HuH-7 (cell line): ENCODE measurements at places on chromosomes 12 and 14.

GRCh38 chr14:36944307-36945010, 227.9 kb downstream of the SLC25A21 start:
- no peak for DNase-seq

DNA sequence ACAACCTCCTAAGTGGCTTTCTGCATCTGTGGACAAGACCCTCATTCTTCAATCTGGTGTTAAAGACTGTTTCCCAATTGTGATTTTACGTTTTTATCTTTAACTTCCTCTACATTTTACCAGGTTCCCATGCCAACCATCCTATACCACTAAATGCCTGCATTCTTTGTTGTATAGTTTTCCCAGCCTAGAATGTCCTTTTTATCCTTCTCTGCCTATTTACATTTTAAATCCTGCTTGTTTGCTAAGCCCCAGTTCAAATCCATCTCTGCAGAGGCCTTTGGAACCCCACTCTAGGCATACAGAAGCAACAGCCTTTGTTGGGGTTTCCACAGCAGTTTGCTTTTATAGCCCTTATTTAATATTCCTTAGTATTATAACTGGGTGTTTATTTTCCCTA, 325.1 kb upstream of the DDHD1 start:
- DNase-seq = no peak

GRCh38 chr12:1277905-1278304, 286.9 kb downstream of the ERC1 start:
- DNase-seq = no peak

GRCh38 chr14:101109981-101110728, 206.6 kb upstream of the RTL1 start:
- no peak for DNase-seq

- no peak for DNase-seq
Observed at GRCh38 chr12:93994721-93995120, 153.7 kb upstream of the PLXNC1 start.

DNA sequence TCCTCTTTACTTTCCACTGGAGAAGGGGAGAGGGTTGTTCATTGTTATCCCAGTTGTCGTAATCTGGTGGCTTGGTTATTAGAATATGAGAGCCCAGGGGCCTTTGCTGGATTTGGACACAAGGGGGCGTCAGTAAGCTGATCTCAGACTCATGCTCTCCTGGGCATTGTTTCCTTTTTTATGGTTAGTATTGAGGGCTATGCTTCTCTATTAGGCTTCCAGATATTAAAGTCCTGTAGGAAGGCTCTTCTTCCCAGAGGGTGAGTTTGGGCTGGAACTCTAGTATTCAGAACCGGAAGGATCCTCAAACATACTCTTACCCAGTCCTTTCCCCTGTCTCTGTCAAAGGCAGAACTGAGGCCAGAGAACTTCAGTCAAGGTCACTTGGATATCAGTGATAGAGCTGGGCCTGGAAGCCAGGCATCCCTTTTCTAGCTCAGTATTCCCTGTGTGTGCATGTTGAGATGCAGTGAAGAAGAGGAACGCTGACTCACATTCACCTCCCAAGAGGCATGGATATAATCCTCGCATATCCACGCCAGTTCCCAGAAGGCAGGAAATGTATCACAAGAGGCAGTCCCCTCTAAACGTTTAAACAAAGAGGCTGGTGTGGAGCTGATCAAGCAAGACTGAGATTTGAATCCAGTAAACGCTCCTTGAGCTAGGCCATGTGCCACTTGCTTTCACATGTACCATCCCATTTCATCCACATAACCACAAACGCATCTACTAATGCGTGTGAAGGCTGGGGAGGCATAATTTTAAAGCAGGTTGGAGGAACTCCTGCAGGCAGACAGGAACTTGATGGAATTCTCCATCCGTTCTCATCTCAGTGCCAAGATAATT, 41.6 kb downstream of the UBE3B start:
- peak; percentile 81 for DNase-seq

GRCh38 chr12:92365333-92365732, 219.7 kb upstream of the BTG1 start:
- no peak for DNase-seq

DNA sequence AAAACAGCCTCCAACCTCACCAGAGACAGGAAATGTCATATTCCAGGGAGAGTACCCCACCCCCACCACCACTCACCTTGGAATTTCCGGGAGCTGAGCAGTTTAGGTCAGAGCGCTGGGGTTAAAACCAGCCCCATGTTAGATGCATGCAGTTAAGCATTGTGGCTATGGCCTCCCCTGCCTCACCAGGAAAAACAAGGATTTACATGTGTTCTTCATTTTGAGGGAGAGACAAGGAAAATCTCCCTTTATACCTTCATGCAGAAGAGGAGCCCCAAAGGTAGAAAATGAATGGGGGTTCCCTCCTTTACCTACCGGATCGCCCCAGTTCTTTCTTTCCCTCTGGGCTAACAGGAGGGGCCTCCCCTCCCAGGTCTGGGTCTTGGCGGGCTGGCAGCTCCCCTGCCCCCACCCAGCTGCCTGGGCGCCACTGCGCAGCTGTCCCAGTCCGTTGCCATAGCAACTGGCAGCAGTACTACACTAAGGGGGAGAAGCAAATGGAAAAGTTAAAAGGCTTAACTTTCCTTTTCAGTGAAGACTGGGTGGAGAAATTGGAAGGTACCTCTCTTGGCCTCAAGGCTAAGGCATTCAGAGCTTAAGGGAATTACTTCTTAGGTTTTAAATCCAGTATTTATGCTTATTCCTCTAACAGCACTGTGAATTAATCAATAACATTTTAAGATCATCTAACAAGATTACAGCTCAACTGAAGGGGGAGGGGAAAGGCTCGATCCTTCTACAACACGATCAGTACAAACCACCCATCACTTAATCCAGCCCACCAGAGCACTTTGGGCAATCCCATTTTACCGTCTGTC, 20.5 kb downstream of the CBX5 start:
- DNase-seq = no peak

DNA sequence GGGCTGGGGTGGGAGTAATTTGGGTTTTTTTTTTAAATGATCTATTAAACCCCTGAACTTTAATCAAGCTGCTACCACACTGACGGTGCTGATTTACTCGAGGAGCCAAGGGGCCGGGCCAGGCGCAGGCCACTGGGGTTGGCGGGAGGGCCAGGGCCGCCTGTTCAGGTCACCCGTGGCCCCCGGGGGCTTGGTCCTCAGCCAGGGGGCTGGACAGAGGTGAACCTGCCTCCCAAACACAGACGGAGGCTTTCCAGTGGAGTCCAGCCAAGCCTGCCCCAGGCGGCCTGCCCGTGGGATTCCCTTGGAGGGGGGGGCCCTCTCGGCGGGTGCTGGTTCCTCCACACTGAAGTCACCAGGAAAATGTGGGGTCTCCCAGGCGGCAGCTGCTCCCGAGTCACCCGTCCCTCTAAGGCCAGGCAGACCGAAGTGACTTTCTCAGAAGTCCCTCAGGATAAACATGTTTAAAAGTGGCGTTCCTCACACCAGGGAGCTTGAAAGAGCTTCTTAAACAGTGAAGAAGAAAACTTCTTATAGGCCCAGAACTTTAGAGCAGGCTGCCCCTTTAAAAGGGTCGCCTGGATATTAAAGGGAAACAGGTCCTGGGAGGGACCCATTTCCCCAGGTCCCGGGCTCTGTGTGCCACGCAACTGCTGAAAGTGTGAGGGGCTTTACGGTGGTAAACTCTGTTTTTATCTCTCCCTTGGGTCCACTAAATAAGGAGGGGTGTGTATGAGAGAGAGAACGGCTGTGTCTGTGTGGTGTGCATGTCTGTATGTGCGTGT, 167.2 kb upstream of the GSC start:
- no peak for DNase-seq

DNA sequence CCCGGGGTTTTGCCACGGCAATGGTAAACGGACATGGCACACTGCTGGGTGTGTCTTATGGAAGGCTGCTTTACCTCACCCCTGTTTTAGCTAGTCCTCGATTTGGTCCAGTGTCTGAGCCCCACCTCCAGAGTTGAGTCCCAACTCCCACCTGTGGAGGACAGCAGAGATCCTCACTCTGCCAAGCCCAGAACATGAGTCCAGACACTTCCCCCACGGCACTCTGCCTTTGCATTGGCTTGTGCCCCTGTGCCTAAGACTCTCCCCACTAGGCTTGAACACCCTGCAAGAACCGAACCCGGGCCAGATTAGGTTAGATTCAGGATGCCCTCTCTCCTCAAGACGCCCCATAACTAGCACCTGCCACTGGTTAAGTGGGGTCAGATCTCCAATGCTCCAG, 59.8 kb upstream of the C14orf180 start:
- no peak for DNase-seq

GRCh38 chr12:112121780-112122565, 3.4 kb upstream of the TRAFD1 start:
- DNase-seq = no peak

- DNase-seq = peak; percentile 84
Observed at GRCh38 chr12:6465467-6466183, 4.9 kb downstream of the VAMP1 start.

- DNase-seq = peak; percentile 27
Observed at GRCh38 chr14:102668291-102668873, 75.9 kb downstream of the RCOR1 start.

DNA sequence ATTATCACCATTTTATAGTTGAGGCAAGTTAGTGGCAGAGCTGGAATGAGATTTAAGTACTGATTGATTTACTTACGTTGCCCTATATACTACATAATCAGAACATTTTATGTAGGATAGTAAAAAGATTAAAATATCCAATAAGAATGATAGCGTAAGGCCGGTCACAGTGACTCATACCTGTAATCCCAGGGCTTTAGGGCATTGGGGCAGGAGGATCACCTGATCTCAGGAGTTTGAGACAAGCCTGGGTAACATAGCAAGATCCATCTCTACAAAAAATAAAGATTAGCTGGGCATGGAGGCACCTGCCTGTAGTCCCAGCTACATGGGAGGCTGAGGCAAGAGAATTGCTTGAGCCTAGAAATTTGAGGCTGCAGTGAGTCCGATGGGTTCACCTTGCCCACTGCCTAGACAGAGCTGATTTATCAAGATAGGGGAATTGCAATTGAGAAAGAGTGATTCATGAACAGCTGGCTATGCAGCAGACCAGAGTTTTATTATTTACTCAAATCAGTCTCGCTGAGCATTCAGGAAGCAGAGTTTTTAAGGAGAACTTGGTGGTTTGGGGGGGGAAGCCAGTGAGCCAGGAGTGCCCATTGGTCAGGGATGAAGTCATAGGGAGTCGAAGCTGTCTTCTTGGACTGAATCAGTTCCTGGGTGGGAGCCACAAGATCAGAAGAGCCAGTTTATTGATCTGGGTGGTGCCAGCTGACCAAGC, 24.7 kb upstream of the SGPP1 start:
- DNase-seq = no peak

DNA sequence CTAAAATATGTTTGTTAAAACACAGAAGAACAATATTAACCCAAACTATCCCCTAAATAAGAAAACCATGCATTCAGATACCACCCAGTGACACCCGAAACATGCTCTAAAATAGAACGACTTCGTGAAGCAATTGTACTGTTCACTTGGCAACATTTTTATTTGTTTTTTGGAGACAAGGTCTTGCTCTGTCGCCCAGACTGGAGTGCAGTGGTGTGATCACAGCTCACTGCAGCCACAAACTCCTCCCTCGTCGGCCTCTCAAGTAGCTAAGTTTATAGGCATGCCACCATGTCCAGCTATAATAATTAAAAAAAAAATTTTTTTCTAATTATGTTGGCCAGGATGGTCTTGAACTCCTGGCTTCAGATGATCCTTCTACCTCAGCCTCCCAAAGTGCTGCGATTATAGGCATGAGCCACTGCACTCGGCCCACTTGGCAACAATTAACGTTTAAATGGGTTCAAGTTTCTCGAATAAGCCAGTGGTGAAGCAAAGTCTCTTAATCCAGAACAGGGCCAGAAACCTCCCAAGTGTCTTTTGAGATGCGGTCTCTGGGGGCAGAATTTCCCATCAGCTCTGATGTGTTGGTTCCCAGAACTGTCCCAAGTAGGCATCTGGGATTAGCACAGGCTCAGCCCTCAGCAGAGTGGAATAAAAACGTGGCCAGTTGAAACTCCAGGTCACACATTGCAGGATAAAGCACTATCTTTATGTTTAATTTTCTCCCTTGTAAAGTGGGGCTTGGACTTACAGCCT, 74.5 kb downstream of the TMCC3 start:
- DNase-seq = no peak

GRCh38 chr12:42585841-42586216, 3.7 kb downstream of the PRICKLE1 start:
- no peak for DNase-seq

DNA sequence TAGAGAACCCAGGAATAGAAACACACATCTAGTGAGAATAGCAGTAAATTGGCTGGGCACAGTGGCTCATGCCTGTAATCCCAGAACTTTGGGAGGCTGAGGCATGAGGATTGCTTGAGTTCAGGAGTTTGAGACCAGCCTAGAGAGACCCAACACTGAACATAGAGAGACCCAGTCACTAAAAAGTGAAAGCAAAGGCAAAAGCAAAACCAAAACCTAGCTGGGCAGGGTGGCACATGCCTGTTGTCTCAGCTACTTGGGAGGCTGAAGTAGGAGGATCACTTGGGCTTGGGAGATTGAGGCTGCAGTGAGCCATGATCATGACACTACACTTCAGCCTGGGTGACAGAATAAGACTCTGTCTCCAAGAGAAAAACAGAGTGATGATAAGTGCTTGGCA, 37.5 kb upstream of the MIS18BP1 start:
- DNase-seq = no peak

- no peak for DNase-seq
Observed at GRCh38 chr14:68863610-68864360, 70.9 kb upstream of the ZFP36L1 start.

DNA sequence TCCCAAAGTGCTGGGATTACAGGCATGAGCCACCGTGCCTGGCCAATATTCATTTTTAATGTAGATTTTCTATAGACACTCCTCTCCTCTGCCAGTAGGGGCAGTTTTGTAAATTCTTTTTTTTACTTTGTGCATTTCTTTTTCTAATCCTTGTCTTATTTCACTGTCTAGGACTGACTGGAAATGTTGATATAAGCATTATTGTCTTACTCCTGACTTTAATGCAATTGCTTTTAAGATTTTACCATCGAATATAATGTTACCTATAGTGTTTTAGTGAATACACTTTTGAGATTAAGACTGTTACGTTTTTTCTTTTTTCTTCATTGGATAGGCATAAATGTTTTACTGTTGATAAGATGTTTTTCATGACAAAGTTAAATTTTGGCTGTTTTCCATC, 35.4 kb upstream of the EMP1 start:
- DNase-seq = no peak

DNA sequence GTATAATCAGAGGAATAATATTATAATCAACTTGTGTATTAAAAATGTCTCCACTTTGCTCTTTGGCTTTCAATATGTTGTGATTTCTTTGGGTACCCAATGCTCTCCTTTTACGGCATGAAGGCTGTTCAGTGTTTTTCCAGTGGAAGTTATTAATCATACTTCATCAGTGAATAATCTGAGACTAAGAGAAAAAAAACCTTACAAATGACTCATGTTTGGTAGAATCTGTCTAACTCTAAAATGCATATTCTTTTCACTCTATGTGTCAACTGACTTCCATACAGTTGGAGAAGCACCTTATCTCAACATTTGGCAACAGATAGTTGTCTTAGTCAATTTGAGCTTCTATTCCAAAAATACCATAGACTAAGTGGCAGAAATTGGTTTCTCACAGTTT, 82.2 kb downstream of the PTPRO start:
- no peak for DNase-seq

- DNase-seq = no peak
Observed at GRCh38 chr12:18323159-18323558, 61.8 kb downstream of the PIK3C2G start.
